ENCODE measurements at places on chromosomes 3 and 15. TPM values are rescaled to one million over a fixed set of nuclear protein-coding genes. Genes with fewer than 3 reads are reported as not detected.
A peak's percentile ranks its signal among the peaks of the same experiment; 100 is the strongest.

DNA sequence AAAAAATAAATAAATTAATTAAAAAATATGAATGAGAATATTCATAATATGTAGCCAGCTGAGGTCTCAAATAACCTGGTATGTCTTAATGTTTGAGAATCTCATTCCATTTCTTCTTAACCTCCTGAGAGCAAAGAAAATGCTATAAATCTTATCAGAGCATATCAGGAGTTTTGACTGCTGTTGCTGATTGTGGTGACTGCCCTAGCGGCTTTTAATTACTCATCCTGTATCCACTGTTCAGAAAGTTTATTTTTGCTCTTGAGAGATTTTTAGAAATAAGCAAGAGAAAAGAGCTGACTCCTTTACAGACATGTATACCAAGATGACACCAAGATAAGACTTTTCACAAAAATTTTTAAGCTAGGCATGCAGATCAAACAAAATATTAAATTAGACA, 454.8 kb upstream of the CBLB start:
- no peaks in the 10 kb centered on the region for H3K36me3 ChIP-seq
- no peak for DNase-seq
- no peak overlapping the region for H3K4me3 ChIP-seq
- no peaks in the 10 kb centered on the region for H3K4me1 ChIP-seq

- H3K4me3 ChIP-seq, result no peak overlapping the region
- H3K27me3 ChIP-seq, result no peaks in the 10 kb centered on the region
- no peak overlapping the region for H3K27ac ChIP-seq
- peaks cover 14% of the 10 kb centered on the region for H3K4me1 ChIP-seq
- no peaks in the 10 kb centered on the region for H3K36me3 ChIP-seq
- DNase-seq, result peak; percentile 36
These were observed 58.3 kb upstream of the TFRC start for GRCh38 chr3:196140224-196140623.

- H3K36me3 ChIP-seq, result peaks cover 61% of the 10 kb centered on the region
- peaks cover 20% of the 10 kb centered on the region for H3K4me1 ChIP-seq
- no peak for DNase-seq
- peak overlapping the region; percentile 89 for H3K4me3 ChIP-seq
These were observed 769 bp upstream of the SELENOS start for GRCh38 chr15:101277943-101278564.

DNA sequence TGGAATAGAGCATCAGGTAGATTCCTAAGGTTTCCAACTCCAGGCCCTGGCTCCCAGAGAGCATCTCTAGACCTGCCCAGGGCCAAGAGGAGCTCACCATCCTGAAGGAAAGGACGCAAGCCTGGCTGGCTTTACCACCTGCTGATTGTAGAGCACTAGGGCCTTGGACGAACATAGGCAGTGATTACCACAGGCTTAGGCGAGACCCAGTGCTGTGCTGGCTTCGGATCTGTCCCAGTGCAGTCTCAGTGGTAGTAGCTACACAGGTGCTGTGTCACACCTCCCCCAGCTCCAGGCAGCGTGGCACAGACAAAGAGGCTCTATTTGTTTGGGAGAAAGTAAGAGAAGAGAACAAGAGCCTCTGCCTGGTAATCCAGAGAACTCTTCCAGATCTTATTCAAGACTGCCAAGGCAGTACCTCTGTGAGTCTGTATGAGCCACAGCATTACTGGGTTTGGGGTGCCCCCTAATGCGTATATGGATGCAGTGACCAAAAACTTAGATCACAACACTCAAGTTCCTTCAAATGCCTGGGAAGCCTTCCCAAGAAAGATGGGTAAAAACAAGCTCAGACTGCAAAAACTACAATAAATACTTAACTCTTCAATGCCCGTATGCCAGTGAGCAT, 25.4 kb downstream of the ISG20 start:
- no peaks in the 10 kb centered on the region for H3K27me3 ChIP-seq
- H3K4me3 ChIP-seq, result no peak overlapping the region

DNA sequence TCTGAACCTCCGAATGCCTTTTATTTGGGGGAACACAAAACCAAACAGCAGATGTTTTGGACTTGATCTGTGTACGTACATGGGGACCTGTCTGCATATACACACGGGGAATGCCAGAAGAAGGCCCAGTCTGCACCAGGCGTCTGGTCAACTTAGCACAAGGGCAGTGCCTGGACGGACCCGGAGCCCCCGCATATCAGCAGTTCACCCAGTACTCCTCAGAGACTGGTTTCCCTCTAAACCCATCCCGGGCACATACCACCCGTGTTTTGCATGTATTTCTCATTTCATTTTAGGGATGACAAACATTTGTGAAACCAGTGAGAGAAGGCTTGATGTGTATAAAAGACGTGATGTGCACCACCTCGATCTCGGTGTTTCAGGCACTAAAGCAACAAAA, 49.7 kb downstream of the KLHL25 start:
- DNase-seq, result no peak
- no peak overlapping the region for H3K27ac ChIP-seq
- H3K36me3 ChIP-seq, result peaks cover 96% of the 10 kb centered on the region
- H3K27me3 ChIP-seq, result no peaks in the 10 kb centered on the region
- H3K4me1 ChIP-seq, result peaks cover 10% of the 10 kb centered on the region

DNA sequence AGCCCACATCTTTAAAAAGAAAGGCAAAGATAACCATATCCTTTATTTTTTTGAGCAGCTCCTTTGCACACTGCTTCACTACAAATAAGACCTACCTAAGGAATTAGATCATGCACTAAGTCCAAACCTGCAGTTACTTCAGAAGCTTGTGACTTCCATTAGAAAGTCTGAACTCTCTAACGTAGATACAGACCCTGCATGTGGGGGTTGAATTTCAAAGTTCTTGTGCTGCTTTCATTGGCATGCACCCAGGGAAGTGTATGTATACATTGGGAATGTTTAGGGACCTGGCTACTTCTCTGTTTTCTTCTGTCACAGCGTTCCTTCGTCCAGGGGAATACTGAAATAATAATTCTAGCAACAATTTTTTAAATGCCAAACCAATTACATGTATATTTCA, 185.2 kb upstream of the IL12A start:
- H3K27ac ChIP-seq, result no peak overlapping the region
- H3K4me1 ChIP-seq, result peaks cover 43% of the 10 kb centered on the region
- no peaks in the 10 kb centered on the region for H3K27me3 ChIP-seq

DNA sequence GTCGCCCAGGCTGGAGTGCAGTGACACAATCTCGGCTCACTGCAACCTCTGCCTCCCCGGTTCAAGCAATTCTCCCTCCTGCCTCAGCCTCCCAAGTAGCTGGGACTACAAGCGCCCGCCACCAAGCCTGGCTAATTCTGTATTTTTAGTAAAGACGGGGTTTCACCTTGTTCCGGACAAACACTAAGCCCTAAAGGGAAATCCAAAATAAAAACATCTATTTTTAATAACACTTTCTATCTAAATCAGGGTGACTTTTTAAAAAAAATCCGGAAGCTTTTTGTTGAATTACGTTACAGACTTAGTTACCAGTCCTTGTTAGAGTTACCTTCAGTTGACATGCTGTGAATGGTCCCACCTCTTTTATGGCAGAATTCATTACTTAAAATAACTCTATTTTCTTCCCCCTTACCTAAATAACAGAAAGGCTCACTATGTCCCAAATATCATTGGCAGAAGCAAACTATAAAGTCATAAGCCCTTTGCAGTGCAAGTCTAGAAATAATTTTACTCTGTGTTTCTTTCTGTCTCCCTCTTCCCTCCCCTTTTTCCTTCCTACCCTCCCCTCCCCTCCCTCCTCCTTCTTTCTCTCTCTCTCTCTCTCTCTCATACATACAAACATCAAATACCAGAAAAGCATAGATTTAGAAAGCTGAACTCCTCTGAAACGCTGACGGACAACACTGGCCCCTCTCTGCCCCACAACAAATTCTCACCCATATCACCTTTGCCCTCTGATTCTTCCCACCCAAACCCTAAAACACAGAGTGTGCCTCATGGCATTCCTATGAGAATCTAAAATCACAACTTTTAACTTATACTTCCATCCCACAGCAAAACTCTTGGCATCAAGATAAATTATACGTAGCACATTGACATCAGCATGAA, 18.3 kb downstream of the THBS1 start:
- no peak overlapping the region for H3K4me3 ChIP-seq
- DNase-seq, result no peak
- no peak overlapping the region for H3K27ac ChIP-seq
- H3K36me3 ChIP-seq, result peaks cover 24% of the 10 kb centered on the region
- no peaks in the 10 kb centered on the region for H3K27me3 ChIP-seq
- H3K4me1 ChIP-seq, result no peaks in the 10 kb centered on the region

- H3K36me3 ChIP-seq, result no peaks in the 10 kb centered on the region
- H3K4me3 ChIP-seq, result no peak overlapping the region
- no peaks in the 10 kb centered on the region for H3K27me3 ChIP-seq
- DNase-seq, result peak; percentile 68
These were observed 44.9 kb upstream of the CTSH start for GRCh38 chr15:78989701-78990240.

GRCh38 chr15:69955240-69955894, 142.3 kb downstream of the TLE3 start:
- no peaks in the 10 kb centered on the region for H3K4me1 ChIP-seq
- DNase-seq, result no peak
- H3K27me3 ChIP-seq, result no peaks in the 10 kb centered on the region

DNA sequence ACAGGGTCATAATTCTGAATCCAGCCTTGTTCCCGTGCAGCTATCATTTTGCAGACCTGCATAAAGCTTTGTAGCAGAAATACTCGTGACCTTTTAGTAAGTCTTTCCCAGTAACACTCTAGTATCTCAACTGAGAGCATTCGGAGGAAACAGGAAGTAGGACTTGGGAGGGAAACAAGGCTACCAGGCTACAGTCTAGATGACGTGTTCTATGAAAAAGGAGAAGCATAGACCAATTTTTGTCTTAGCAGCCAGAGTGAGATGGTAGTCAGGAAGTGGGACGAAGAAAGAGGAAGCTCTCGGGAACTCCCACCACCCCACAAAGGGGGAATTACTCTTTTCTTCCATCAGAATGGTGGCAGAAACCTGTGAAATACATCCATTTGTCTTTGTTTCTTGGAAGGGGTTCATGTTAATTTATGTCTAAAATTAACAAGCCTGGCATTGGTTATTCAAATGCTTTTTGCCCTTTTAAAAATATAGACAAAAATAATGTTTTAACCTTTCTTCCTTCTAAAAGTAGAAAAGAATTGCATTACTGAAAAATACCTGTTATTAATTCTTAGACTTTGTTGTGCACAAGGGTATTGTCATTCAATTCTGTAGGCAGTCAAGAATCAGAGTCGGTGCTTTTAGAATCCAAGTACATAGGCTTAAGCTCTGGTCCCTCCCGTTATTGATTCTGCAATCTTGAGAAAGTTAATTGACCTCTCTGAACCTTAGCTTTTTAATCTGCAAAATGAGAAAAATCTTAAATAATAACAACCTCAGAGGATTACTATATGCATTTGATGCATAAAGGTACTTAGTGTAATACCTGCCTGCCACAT, 1.6 kb upstream of the SUCNR1 start:
- peak overlapping the region; percentile 15 for H3K27ac ChIP-seq
- no peaks in the 10 kb centered on the region for H3K27me3 ChIP-seq
- H3K4me1 ChIP-seq, result peaks cover 9% of the 10 kb centered on the region
- DNase-seq, result no peak

- H3K27ac ChIP-seq, result no peak overlapping the region
- no peak overlapping the region for H3K4me3 ChIP-seq
- no peak for DNase-seq
- H3K27me3 ChIP-seq, result no peaks in the 10 kb centered on the region
- no peaks in the 10 kb centered on the region for H3K36me3 ChIP-seq
These were observed 39.2 kb upstream of the BCL2A1 start for GRCh38 chr15:80010131-80010673.

DNA sequence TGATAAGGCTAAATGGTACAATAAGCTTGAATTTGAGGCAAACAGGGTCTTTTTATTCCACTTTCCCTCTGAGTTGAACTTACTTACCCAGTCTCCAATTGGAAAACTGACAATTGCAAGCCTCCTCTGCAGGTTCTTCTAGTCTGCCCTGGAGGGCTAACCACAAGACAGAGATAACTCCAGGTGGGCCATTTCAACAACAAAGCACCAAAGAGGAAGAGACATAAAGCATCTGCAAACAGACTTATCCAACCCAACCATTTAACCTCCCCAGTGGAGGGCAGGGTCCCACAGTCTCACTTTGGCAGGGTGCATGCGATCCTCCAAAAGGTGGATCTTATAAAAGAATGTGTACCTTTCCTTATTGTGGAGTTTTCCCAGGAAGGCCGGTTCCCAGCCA, 525.8 kb downstream of the DIPK2A start:
- DNase-seq, result no peak
- no peaks in the 10 kb centered on the region for H3K27me3 ChIP-seq
- H3K27ac ChIP-seq, result no peak overlapping the region
- H3K4me1 ChIP-seq, result no peaks in the 10 kb centered on the region
- no peak overlapping the region for H3K4me3 ChIP-seq
- H3K36me3 ChIP-seq, result no peaks in the 10 kb centered on the region

- H3K4me3 ChIP-seq, result no peak overlapping the region
- no peaks in the 10 kb centered on the region for H3K27me3 ChIP-seq
- no peaks in the 10 kb centered on the region for H3K36me3 ChIP-seq
- no peaks in the 10 kb centered on the region for H3K4me1 ChIP-seq
These were observed 665.6 kb upstream of the NECTIN3 start for GRCh38 chr3:110405830-110406585.

DNA sequence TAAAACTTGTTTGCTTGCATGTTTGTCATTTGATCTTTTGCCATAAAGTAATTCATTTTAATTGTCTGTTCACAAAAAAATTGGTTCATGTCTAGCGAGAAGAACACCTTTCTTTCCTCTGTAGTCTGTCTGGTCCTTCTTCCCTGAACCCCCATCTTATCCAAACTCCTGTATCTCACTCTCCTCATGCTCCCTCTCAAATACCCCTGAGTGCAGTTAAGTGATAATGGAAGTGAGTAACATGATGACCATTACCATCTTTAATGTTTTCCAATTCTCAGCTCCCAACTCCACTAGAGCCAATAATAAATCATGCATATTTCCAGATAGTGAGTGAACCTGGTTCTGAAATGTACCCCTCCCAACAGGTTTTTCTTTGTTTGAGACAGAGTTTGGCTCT, 14.2 kb upstream of the KCNMB3 start:
- H3K27ac ChIP-seq, result no peak overlapping the region
- DNase-seq, result no peak
- H3K27me3 ChIP-seq, result no peaks in the 10 kb centered on the region
- H3K36me3 ChIP-seq, result no peaks in the 10 kb centered on the region

DNA sequence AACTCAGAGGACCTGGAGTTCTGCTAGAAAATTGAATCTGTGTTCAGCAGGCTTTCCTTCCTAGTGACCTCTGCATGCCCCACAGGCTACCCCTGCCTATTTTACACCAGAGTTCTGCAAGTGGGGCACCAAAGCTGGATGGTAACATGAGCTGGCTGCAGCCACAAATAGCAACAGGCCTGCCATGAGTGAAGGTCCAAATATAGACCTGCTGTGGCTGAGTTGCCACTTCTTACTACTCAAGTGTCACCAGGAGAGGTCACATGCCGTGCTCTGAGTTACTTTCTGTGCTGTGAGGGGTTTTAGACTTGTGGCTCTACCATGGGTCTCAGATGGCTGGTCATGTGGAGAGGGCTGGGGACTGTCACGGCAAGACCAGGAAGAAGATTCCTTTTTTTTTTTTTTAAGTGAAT, at the start of gene FSD2:
Gene FSD2, minus strand, starts transcription at position 76 of the 413 bp plus-strand sequence. CDS start 18,679 bp downstream, outside the sequence.
- peaks cover 9% of the 10 kb centered on the region for H3K4me1 ChIP-seq
- H3K36me3 ChIP-seq, result no peaks in the 10 kb centered on the region
- H3K4me3 ChIP-seq, result no peak within 1 kb of the TSS
- no peak for DNase-seq
- no peaks in the 10 kb centered on the region for H3K27me3 ChIP-seq

The LIPC gene
- total RNA-seq, result 1.0 TPM

The SLC51B gene
- 3.2 TPM for total RNA-seq

The SNX4 gene
- total RNA-seq, result 36.8 TPM
